Left renal pelvis (tissue), 4 donors: ENCODE measurements at places on chromosomes 2 and 18.

GRCh38 chr18:9066817-9067306 lies 35.6 kb upstream of the NDUFV2 start:
- DNase-seq, result no peak

- DNase-seq, result no peak
These were observed 36.9 kb downstream of the EHD3 start for GRCh38 chr2:31270822-31271231.

- no peak for DNase-seq
These were observed 20.4 kb upstream of the IMPA2 start for GRCh38 chr18:11960743-11961380.

DNA sequence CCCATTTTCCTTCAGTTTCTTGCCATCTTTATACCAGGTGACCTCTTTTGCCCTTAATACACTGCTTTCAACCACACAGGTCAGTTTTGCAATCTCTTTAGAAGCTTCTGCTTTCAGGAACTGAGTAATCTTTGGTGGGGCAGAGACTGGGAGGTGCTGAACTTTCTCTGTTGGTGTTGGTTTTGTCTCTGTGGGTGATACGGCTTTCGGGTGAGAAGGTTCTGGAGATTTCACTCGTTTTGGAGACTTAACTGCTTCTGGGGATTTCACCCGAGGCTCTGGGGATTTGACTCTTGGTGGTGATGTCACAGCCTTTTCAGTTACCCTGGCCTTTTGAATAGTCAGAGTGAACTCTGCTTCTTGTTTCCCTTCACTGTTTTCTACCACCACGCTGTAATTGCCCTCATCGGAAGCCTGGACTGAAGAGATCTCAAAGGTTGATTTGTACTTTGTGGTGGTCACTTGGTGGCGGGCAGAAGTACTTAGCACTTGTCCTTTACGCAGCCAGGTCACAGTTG lies 50.4 kb downstream of the PLEKHA3 start:
- no peak for DNase-seq

DNA sequence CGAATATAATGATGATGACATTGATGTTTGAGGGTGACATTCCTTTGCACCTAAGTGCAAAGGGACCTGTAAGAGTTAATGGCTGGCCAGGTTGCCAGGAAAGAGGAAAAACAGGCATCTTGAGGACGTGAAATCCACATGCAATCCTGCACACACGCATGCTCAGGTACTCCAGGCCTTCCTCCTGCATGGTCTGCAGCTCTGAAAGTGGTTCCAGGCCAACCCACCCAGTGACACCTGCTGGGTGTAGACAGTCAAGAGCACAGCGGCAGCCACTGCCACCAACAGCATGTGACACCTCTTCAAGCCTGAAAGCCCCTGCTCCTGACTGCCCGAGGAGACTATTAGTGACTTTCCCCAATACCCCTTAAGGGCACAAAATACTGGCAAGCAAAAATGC lies 101.6 kb downstream of the PIEZO2 start:
- no peak for DNase-seq

DNA sequence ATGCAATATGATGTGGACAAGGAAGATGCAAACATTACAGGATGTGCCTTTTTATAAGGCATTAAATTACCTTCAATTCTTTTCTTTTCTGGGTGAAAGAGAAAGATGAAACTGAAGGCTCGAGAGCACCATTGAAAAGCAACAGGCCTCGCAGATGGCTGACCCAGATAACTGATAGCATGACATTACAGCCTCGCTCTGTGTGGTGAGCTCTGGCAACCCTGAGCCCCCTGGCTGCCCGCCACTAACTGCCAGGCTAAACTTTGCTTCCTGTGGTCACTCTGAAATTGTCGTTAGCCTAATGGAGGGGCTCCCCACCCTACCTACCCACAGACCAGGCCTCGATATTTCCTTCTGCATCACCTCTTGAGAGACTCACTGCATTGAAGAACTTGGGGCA lies 516.8 kb upstream of the FANCL start:
- DNase-seq, result no peak

DNA sequence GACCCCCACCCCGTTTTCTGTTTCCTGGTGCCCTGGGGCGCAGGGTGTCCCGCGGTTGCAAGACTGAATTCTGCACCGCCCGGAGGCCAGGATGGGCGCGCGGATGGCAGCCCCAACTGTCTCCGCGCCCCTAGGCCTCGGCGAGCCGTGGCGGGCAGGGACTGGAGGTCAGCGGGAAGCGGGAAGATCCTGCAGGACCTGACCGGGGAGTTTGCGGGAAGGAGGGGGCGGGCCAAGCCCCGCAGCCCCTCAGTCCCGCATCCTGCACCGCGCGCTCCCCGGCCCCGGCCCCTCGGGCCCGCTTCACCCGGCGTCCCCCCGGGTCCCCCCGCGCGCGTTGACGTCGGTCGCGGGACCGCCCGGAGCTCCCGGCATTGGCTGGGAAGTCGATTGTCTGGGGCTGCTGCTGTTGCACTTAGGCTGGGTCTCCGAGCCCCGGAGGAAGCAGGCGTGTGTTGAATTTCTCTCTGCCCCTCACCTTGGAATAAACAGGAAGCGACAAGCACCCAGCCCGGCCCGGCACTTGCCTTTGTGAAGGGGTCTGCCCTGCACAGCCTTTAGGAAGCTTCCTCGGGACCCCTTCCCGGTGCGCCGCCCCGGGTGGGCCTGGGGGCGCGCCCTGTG lies at the start of gene LDLRAD4:
Gene LDLRAD4 (plus strand): TSS at position 393 of the 624 bp plus-strand sequence.
- DNase-seq, result no peak

GRCh38 chr2:212726403-212726802 lies 187.8 kb upstream of the ERBB4 start:
- no peak for DNase-seq

- no peak for DNase-seq
These were observed 97.4 kb upstream of the LHCGR start for GRCh38 chr2:48852938-48853337.

DNA sequence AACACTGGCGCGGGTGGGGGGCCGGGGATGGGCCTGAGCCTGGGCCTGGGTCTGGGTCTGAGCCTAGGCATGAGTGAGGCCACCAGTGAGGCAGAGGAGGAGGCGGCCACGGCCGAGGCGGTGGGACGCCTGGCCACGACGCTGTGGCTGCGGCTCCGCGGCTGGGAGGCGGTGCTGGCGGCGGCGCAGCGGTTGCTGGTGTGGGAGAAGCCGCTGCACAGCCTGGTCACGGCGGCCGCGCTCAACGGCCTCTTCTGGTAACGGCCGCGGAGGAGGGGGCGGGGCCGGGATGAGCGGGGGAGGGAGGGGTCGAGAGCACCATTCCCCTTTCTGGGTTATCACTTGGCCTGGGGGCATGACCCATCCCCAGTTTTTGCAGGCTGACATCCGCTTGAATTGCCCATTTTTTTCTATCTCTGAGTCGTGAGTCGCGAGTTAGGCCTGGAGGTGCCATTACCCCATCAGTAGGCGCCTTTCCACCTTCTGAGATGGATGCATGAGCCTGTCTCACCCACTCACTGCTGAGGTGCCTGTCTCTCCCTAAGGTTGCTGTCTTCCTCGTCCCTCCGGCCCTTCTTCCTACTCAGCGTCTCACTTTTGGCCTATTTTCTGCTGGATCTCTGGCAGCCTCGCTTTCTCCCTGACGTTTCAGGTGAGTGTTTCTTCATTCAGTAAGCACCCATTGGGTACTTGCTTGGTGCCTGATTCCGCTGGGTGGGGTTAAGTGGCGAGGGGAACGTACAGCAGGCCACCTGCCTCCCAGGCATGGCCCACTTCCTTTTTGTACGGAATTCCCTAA lies 501 bp downstream of the RETREG2 start:
- no peak for DNase-seq

- no peak for DNase-seq
These were observed 2.4 kb downstream of the ITGA4 start for GRCh38 chr2:181459621-181460021.

GRCh38 chr2:222424729-222425671 lies 657 bp downstream of the SGPP2 start:
- no peak for DNase-seq

- no peak for DNase-seq
These were observed 167.1 kb upstream of the FN1 start for GRCh38 chr2:215602997-215603396.

DNA sequence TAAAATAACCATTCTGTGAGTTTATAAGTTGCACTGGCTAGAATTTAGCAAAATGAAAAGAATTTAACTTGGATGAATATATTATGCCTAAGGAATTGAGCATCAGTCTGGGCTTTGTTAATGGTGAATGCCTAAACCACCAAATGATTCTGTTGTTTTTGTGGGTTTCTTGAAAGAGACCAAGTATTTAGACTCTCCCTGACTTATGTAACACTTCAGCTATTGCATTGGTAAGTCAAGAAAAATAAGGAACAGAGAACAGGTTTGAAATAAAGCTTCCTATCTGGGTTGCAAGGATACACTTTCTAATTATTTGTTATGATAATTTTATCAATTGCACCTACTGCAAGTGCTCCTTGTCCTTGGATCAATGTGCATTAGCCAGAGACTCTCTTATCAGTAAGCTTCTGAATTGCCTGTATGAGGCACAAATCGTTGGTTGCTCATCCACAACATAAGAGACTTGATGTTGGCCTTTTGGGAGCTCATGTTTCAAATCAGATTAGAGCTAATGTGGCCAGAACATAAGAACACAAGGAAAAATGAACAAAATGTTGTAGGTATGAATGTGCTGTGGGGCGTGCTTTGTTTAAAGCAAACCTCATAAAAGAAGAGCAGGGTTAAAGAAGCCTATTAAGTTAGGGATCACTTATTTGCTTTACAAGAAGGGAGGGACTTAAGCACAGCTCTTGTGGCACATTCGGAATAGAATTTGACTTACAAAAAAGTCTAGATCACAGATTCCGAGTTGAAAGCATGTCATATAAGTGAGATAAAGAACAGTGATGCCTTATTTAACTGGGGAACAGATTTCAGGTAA lies 37.2 kb downstream of the PRKCE start:
- no peak for DNase-seq

GRCh38 chr2:232973011-232973735 lies 39.9 kb downstream of the NGEF start:
- DNase-seq, result no peak

GRCh38 chr2:127143841-127144782 lies 37.2 kb upstream of the BIN1 start:
- DNase-seq, result no peak

- DNase-seq, result no peak
These were observed 33.9 kb upstream of the BMP10 start for GRCh38 chr2:68905116-68905515.

GRCh38 chr2:241020201-241020600 lies 21.8 kb downstream of the SNED1 start:
- DNase-seq, result no peak

DNA sequence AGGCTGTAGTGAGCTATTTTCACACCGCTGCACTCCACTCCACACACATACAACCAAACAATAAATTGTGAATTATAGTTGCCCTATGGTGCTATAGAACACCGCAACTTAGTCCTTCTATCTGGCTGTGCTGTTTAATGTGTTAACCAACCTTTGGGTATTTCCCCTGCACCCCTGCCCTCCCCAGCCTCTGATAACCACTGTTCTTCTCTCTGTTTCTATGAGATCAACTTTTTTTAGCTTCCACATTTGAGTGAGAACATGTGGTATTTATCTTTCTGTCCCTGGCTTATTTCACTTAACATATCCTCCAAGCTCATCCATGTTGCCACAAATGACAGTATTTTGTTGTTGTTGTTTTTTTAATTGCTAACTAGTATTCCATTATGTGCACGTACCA lies 32.5 kb downstream of the TET3 start:
- no peak for DNase-seq

DNA sequence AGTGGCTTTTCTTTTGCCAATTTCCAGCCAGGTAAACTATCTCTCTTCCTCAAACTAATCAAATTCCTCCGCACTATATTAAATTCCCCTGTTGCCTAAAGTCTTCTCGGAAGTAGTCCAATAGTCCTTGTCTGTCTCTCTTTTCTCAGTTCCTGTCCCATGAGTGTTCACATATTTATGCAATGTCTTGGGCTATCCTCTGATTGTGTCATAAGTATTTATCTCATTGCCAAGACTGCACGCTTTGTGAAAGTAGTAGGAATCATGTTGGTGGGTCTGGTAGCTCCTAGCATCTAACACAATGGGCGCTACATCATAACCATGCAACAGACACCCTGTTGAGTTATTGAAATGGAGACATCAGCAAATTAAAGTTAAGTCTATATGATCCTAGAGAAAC lies 59.9 kb upstream of the POU3F3 start:
- no peak for DNase-seq

GRCh38 chr18:52452427-52452826 lies 112.4 kb downstream of the DCC start:
- no peak for DNase-seq

DNA sequence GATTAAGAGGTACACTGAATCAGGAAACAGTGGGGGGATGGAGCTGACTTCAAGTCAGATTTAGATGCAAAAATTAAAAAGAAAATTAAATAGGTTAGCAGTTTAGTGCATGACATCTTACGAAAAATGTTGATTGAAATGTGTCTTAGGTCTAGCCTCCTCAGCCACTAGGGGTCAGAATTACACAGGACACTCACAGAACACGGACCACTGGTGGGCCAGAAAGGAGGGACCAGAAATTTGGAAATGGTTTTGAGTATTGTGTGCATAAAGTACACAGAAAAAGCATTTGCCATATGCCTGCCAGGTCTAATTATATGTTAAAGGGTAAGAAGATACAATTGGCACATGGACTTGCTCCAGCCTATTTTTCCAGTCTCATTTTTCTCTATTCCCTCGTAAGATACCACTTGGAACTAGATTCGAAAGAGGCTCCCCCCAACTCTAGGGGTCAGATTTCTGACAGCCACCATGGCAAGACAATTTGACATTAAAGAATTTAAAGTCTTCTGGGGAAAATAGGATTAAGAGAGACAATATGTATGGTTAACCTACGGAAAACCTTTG lies 550.2 kb upstream of the SETBP1 start:
- DNase-seq, result no peak
